ENCODE measurements at places on chromosomes 4 and X. TPM values are rescaled to one million over a fixed set of nuclear protein-coding genes. Genes with fewer than 3 reads are reported as not detected.

TBX22 gene
- total RNA-seq, result not detected

BEX4 gene
- 28.8 TPM for total RNA-seq

MAGEA9B gene
- not detected for total RNA-seq

EPGN gene
- not detected for total RNA-seq

ATP8A1 gene
- 60.9 TPM for total RNA-seq

TENM3 gene
- 5.6 TPM for total RNA-seq

FAT1 gene
- total RNA-seq, result 70.3 TPM

SPANXN3 gene
- total RNA-seq, result not detected

DCAF4L1 gene
- total RNA-seq, result 0.15 TPM

TMEM33 gene
- 87.7 TPM for total RNA-seq

DCUN1D4 gene
- 31.6 TPM for total RNA-seq

NEXMIF gene
- total RNA-seq, result 0.52 TPM

SLC38A5 gene
- 21.2 TPM for total RNA-seq

HDX gene
- total RNA-seq, result 4.4 TPM

ATOH1 gene
- not detected for total RNA-seq

PF4V1 gene
- total RNA-seq, result not detected

MID1 gene
- total RNA-seq, result 21.9 TPM

SLC35A2 gene
- 39.4 TPM for total RNA-seq

UGT8 gene
- 4.2 TPM for total RNA-seq

GAGE12E gene
- not detected for total RNA-seq

UGT2B15 gene
- not detected for total RNA-seq

ADAMTS3 gene
- 3.1 TPM for total RNA-seq

XAGE1A gene
- total RNA-seq, result not detected

GRPR gene
- total RNA-seq, result 0.29 TPM

CFI gene
- total RNA-seq, result 66.8 TPM

RS1 gene
- 5.2 TPM for total RNA-seq

COL25A1 gene
- total RNA-seq, result 0.82 TPM

ALAS2 gene
- total RNA-seq, result 2.2 TPM

ARSJ gene
- total RNA-seq, result 23.5 TPM

NMU gene
- 5.7 TPM for total RNA-seq

CT45A2 gene
- total RNA-seq, result not detected

CMC4 gene
- total RNA-seq, result 6.6 TPM

NDNF gene
- 489 TPM for total RNA-seq

TBL1X gene
- 20.3 TPM for total RNA-seq

FDCSP gene
- total RNA-seq, result not detected

NXF2 gene
- not detected for total RNA-seq

SPANXD gene
- not detected for total RNA-seq

CHRDL1 gene
- total RNA-seq, result 58.5 TPM

CT55 gene
- total RNA-seq, result not detected

COL4A6 gene
- total RNA-seq, result 1.4 TPM

ABLIM2 gene
- total RNA-seq, result 8.8 TPM

NDP gene
- total RNA-seq, result not detected

QDPR gene
- 43.0 TPM for total RNA-seq

AKAP14 gene
- total RNA-seq, result not detected

ADH1C gene
- total RNA-seq, result 1.2 TPM

SH3D19 gene
- 84.6 TPM for total RNA-seq

HTT gene
- total RNA-seq, result 72.9 TPM

IGFBP7 gene
- total RNA-seq, result 527 TPM

FHL1 gene
- total RNA-seq, result 150 TPM

FSTL5 gene
- total RNA-seq, result not detected

ERAS gene
- total RNA-seq, result not detected

RHOH gene
- 10.1 TPM for total RNA-seq

RAB41 gene
- not detected for total RNA-seq

IDUA gene
- total RNA-seq, result 33.6 TPM

MAGEC2 gene
- total RNA-seq, result not detected

AMBN gene
- not detected for total RNA-seq

PRKG2 gene
- 2.0 TPM for total RNA-seq
